ENCODE measurements at places on chromosomes 2 and 18.

GRCh38 chr2:118431165-118431517 is 342.9 kb downstream of the INSIG2 start:
- no peak for DNase-seq

- DNase-seq, result no peak
These were observed 8.2 kb downstream of the SCTR start for GRCh38 chr2:119516121-119516520.

DNA sequence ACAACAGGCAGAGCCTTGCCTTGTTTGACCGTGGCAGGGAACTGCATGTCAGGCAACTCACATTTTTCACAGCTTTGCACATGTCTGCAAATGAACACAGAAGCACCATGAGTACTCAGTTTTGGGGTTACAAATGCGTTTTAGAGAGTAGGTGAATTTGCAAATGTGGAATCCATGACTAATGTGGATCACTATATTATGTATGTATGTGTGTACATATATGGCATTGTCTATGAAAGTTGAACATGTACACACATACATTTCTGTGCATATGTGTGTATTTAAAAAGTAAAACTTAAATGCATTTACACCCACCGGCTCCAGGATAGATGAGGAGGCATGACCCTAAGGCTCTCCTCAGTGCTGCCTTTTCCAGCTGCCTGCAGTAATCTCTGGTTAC is 65.1 kb downstream of the SOWAHC start:
- DNase-seq, result no peak

DNA sequence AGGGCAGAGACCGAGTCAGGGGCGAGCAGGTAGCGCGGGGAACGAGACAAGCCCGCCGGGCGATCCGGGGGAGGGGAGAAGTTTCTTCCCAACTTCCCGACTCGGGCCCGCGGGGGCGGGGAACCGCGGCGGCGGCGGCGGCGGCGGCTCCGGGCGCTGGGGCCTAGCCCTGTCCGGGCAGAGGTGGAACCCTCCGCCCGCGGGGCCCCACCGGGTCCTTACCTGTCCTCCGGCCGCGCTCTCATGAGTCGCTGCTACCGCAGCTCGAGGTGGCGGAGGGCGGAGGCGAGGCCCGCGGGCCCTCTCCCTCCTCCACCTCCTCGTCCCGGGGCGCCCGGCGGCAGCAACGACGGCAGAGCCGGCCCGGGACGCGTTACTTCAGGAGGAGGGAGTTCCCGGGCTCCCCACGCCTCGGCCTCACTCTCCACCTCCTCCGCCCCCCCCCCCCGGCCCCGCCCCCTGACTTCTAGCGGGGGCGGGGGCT is at the start of gene YES1:
Gene YES1, minus strand, starts transcription at position 351 of the 484 bp plus-strand sequence. CDS start 55,415 bp downstream, outside the sequence.
- DNase-seq, result no peak

DNA sequence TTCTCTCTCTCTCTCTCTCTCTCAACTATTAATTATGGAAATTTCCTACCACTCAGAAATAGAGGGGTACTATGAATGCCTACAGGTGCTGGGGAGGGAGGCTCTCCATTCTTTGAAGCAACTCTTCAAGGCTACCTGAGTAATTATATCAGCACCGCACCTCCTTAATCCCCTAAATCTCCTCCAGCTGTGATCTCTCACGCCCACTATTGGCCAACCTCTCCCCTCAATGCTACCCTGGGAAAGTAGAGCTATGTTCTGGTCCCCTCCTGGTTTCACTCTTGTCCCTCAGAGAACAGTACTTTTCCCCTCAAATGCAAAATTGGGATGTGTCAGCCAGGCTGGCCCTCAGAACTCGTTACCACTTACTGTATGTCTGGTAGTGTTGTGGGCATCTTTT is 1.6 kb downstream of the MOCOS start:
- no peak for DNase-seq

- no peak for DNase-seq
These were observed 63.7 kb upstream of the SYT4 start for GRCh38 chr18:43341014-43341413.

- no peak for DNase-seq
These were observed 46.4 kb upstream of the ACKR3 start for GRCh38 chr2:236523249-236523648.

GRCh38 chr2:137939026-137939425 is 25.2 kb upstream of the HNMT start:
- DNase-seq, result no peak

GRCh38 chr2:121372082-121372481 is 87.1 kb upstream of the TFCP2L1 start:
- DNase-seq, result no peak

- DNase-seq, result no peak
These were observed 5.7 kb downstream of the GPATCH11 start for GRCh38 chr2:37090019-37090477.

- DNase-seq, result no peak
These were observed 190.7 kb upstream of the CXCR4 start for GRCh38 chr2:136308611-136309010.

DNA sequence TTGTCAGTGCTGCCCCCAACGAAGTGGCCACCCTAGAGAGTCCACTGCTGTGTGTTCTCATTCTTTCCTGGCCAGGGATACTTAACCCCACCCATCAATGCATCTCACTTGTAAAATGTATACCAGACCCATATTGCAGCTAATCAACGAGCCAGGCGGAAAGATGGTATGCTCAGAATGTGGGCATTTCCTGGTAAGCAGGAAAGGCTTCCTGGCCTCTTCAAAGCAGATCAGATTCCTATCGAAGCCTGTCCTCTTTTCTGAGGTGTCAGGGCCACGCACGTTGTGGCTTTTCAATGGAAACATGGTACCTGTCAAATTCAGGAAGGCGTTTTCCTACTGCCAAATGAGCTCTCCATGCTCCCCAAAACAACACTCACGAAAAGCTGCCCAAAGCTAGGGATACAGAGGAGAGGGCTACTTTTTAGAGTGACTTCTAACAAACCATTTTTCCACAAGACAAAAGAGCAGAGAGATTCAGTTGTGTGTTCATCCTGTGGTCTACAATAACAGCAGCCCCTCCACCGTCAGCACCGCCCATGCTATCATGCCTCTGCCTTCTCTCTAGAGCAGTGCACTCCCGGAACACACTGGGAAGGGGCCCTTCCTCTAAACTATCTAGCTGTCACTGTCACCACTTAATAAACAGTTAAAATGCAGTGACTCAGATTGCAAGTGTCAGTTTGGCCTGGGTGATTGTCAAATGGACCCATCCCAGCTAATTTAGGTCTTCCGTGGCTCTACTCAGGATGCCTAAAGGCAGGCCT is 535.1 kb downstream of the RNF144A start:
- DNase-seq, result no peak

DNA sequence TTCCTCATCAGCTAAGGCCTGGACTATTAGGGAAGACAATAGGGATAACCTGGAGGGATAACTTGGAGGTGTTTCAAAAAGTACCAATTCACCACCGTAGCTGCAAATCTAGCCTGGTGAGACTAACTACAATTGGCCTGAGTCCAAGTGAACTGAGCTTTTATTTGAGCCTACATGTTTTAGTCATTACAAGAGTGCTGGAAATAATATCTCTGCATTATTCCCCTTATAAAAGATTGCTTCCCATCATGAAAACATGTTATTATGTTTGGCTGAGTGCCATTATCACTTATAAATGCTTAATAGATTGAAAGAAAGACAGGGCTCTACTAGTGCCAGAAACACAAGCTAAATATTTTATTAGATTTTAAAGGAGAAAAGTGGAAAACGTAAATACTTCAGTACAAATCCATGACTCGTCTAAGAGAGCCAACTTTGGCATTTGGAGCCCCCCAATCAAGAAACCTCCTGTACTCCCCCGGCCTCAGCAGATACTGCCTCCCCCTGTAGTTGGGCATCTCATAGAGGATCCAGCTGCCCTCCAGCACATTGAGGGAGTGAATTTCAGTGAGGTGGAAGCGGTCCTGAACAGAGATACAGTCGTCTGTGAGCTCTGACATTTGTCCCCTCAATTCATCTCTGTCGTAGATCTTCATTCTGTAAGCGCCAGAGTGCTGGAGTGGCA is 3.6 kb downstream of the CRYGB start:
- no peak for DNase-seq

- DNase-seq, result no peak
These were observed 13.7 kb downstream of the NCKAP1 start for GRCh38 chr2:183024339-183025095.

DNA sequence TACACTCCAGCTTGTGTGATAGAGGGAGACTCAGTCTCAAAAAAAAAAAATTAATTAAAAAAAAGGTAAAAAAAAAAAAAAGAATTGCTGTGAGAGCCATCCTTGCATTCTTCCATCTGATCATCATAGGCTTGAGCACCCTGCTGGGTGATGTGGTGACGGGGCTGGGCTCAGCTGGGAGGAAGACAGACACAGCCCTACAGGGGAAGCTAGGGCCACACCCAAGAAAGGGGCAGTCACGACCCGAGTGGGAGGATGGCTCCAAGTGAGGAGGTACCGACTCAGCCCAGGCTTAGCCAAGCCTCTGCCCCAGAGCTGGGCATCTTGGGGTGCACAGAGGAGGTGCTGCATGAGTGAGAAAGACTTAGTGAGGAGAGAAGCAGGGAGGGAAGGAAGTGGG is 165.5 kb downstream of the SH3RF3 start:
- no peak for DNase-seq

GRCh38 chr2:185161701-185162100 is 563.4 kb downstream of the ZNF804A start:
- DNase-seq, result no peak

DNA sequence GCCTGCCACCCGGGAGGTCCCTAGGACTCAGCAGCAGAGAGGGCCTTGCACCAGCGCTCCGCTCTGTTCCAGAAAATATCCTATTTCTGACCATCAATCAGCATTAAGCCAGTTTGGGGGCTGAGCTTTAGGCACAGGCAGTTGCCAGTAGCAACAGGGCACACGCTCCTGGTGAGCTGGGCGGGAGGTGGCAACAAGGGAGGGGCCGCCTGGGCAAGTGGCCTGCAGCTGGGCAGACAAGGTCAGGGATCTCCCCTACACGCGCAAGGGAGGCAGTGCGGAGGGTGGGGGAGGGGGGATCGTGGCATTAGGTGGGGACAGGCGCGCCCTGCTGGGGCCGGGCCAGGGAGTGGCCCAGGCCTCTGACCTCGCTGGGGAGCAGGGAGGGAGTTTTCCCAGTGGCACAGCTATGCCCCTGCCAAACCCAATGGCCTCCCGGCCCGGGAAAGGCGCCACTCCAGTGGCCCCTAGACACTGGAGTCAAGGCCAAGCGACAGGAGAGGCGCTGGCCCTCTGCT is 302.8 kb downstream of the NCKAP5 start:
- DNase-seq, result no peak

DNA sequence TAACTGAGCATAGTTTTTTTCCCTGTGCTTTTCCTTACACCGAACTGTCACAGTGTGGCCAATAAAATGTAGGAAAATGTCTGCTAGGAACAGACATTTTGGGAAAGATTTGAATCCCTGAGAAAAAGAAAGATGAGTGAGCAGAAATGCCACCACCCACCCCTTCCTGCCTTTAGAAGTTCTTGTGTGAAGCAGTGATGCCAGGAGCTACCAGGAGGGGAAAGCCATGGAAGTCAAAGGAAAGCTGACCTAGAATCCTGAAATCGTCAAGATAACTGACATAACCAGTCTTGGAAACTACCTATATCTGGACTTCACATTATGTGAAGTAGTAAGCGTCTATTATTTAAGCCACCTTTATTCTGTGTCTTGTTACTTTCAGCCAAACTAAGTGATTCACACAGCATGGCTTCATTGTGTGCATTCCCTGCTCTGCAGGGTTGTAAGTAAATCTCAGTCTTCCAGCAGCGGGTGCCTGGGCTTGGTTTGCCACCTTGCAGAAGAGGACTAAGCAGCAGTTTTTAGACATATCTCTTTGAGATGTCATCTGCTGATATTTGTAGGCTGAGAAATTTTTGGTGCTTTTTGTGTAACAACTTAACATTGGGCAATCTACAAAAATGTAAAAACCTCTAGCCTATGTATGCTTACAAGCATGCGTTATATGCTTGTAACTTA is 11.2 kb upstream of the SPRED2 start:
- no peak for DNase-seq

GRCh38 chr2:108630567-108631405 is 88.5 kb upstream of the RANBP2 start:
- DNase-seq, result no peak

GRCh38 chr2:198129609-198130008 is 325.2 kb downstream of the PLCL1 start:
- DNase-seq, result no peak

DNA sequence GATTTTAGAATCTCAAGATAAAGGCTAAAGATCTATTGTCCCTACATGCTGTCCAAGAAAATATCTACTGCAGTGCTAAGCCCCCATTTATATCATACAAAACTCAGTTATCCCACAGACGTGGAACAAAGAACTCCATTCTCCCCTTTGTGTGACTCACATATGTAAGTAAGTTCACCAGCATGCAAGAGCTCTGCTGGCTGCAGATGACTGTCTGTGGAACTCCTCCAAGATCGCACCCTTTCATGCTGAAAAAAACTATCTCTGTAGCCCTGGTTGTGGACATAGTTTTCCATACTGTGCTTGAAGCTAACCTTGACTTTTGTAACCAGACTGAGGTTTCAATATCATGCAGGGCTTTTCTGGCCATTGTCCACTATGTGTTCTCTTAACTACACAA is 207.1 kb downstream of the ZNF521 start:
- DNase-seq, result no peak

GRCh38 chr18:2547477-2548087 is 23.7 kb downstream of the METTL4 start:
- no peak for DNase-seq

DNA sequence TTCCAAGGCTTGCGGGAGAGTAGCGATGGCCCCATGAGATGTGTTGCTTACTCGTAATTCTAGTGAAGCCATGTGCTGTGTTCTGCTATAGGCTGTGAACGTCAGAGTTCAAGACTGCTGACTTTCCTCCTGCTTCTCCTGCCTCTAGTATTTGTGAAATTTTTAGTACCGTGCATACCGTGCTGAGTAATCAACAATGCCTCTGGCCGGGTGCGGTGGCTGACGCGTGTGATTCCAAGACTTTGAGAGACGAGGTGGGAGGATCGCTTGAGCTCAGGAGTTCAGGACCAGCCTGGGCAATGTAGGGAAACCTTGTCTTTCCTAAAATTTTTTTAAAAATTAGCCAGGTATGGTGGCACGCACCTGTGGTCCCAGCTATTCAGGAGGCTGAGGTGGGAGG is 59.9 kb upstream of the B3GNT7 start:
- no peak for DNase-seq

GRCh38 chr2:33488178-33488690 is 11.8 kb downstream of the RASGRP3 start:
- DNase-seq, result no peak

GRCh38 chr18:8803063-8803795 is 97.9 kb downstream of the MTCL1 start:
- no peak for DNase-seq

- DNase-seq, result no peak
These were observed 414.3 kb downstream of the MEIS1 start for GRCh38 chr2:66849153-66849755.

- DNase-seq, result no peak
These were observed 1.3 kb downstream of the LAMA3 start for GRCh38 chr18:23690505-23691068.

GRCh38 chr2:38514603-38515154 is 88.0 kb downstream of the HNRNPLL start:
- no peak for DNase-seq

DNA sequence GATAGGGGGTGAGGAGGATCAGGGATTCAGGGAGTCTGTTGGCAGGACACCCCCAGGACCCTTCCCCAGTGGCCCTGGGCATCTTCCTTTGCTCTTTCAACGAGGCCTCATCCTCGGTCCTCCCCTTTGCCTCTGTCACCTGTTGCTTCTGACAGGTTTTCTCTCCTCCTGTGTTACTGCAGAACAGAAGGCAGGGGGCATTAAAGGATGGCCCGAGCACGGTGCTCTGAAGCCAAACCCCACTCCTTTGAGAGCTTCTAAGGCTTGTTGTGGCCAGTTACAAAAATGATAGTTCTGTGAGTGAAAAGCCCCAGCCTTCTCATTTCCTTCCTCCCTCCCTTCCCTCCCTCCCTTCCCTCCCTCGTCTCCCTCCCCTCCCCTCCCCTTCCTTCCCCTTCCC is 82.5 kb downstream of the THNSL2 start:
- no peak for DNase-seq

All from stimulated activated CD4-positive, alpha-beta T cell treated with anti-CD3 and anti-CD28 coated beads, Interleukin-1b, Interleukin-23, amount 100 ng/mL, for 1 hour (primary cell).